ENCODE measurements at places on chromosomes 16 and 17. TPM values are rescaled to one million over a fixed set of nuclear protein-coding genes. Genes with fewer than 3 reads are reported as not detected.
A peak's percentile ranks its signal among the peaks of the same experiment; 100 is the strongest.

- DNase-seq = no peak
Measured at GRCh38 chr17:1959871-1960544, 65.1 kb downstream of the RTN4RL1 start.

- DNase-seq = peak; percentile 41
Measured at GRCh38 chr17:37490638-37491614, 1.2 kb downstream of the DUSP14 start.

DNA sequence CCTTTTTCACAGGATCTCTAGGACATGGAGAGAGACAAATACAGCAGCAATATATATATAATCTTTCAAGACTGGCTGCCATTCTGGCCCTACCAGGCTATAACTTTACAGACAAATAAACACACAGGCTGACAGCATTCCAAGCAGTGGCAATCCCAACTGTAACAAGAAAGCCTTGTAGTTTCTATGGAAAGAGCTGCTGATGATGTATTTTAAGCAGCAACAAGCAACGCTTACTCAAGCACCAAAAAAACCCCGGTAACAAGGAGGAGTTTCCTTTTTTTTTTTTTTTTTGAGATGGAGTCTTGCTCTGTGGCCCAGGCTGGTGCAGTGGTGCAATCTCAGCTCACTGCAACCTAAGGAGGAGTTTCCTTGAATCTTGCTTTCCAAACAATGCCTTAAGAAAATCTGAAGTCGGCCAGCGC, 23.2 kb downstream of the LSM12 start:
- DNase-seq = no peak

- no peak for DNase-seq
Measured at GRCh38 chr16:1420111-1420539, 422 bp downstream of the UQCC4 start.

- DNase-seq = no peak
Measured at GRCh38 chr17:17445296-17445924, 31.4 kb upstream of the MED9 start.

DNA sequence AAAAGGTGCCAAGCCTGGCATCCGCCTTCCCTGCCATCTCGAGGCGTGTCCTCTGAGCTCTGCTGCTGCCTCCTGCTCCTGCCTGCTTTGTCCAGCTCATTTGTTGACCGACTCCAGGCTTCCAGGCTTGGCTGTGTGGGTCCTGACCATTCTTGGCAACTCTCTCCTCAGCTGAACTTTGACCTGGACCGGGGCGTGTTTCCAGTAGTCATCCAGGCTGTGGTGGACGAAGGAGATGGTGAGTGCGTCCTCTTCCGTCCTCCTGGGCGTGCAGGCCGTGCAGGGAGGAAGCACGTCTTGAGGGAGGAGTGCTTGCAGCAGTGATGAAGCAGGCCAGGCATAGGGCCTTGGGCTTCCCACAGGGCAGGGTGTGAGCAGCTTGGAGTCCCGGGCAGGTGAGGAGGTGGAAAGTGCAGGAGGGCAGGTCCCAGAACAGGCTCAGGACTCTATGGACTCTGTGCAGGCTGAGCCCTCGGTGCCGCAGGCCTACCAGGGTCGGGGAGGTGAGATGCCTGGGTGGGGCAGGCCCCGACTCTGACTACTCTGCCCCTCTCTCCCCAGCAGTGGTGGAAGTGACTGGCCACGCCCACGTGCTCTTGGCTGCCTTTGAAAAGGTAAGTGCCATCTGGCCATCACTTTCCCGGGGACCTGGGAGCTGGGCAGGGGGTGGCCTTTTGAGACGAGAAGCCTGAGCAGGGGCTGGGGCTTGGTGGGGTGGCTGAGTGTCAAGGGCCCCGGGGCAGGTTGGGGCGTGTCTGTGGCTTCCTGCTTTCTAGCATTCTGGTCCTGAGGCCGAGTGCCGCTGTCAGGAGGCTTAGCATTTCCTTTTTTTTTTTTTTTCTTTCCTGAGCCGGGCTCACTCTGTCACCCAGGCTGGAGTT, 28.6 kb upstream of the NUDT16L1 start:
- DNase-seq = no peak

- no peak for DNase-seq
Measured at GRCh38 chr17:64496348-64496785, 487 bp downstream of the POLG2 start.

The MT1F gene
- 60.2 TPM for total RNA-seq

The PDILT gene
- total RNA-seq = not detected

Measured in WTC11 (cell line).